Activated T-cell treated with anti-CD3 and anti-CD28 coated beads, Interleukin-2, amount 50 U/mL, for 24 hours (primary cell): ENCODE measurements at places on chromosomes 4 and X.

GRCh38 chr4:34636623-34637022 is 1607.7 kb downstream of the ARAP2 start:
- H3K36me3 ChIP-seq, result no peaks in the 10 kb centered on the region
- H3K27me3 ChIP-seq, result no peaks in the 10 kb centered on the region
- H3K4me1 ChIP-seq, result no peaks in the 10 kb centered on the region
- no peak overlapping the region for H3K27ac ChIP-seq

- H3K27me3 ChIP-seq, result no peaks in the 10 kb centered on the region
- no peak overlapping the region for H3K4me3 ChIP-seq
- peaks cover 5% of the 10 kb centered on the region for H3K36me3 ChIP-seq
- H3K4me1 ChIP-seq, result peaks cover 6% of the 10 kb centered on the region
Observed at GRCh38 chr4:139684351-139684750, 18.7 kb downstream of the MGST2 start.

GRCh38 chr4:163568843-163569242 is 74.4 kb downstream of the TMA16 start:
- H3K27me3 ChIP-seq, result no peaks in the 10 kb centered on the region
- H3K27ac ChIP-seq, result no peak overlapping the region
- no peak for DNase-seq
- no peaks in the 10 kb centered on the region for H3K4me1 ChIP-seq
- no peaks in the 10 kb centered on the region for H3K36me3 ChIP-seq

- H3K4me3 ChIP-seq, result no peak overlapping the region
- H3K27ac ChIP-seq, result no peak overlapping the region
- peaks cover 4% of the 10 kb centered on the region for H3K27me3 ChIP-seq
Observed at GRCh38 chr4:119039779-119040178, 95.9 kb upstream of the MYOZ2 start.

GRCh38 chr4:137083571-137084135 is 448.6 kb downstream of the PCDH18 start:
- H3K4me1 ChIP-seq, result no peaks in the 10 kb centered on the region
- no peaks in the 10 kb centered on the region for H3K27me3 ChIP-seq
- H3K27ac ChIP-seq, result no peak overlapping the region
- no peak for DNase-seq
- H3K36me3 ChIP-seq, result no peaks in the 10 kb centered on the region
